Stimulated activated CD4-positive, alpha-beta T cell treated with anti-CD3 and anti-CD28 coated beads, TNF-alpha, amount 100 ng/mL, for 1 hour (primary cell): ENCODE measurements at places on chromosomes 5 and 9.

- no peak for DNase-seq
Measured at GRCh38 chr5:169615561-169615960, 21.5 kb upstream of the DOCK2 start.

- DNase-seq, result no peak
Measured at GRCh38 chr5:31587546-31587945, 51.4 kb upstream of the PDZD2 start.

- DNase-seq, result no peak
Measured at GRCh38 chr5:122375801-122376200, 63.8 kb downstream of the SNCAIP start.

DNA sequence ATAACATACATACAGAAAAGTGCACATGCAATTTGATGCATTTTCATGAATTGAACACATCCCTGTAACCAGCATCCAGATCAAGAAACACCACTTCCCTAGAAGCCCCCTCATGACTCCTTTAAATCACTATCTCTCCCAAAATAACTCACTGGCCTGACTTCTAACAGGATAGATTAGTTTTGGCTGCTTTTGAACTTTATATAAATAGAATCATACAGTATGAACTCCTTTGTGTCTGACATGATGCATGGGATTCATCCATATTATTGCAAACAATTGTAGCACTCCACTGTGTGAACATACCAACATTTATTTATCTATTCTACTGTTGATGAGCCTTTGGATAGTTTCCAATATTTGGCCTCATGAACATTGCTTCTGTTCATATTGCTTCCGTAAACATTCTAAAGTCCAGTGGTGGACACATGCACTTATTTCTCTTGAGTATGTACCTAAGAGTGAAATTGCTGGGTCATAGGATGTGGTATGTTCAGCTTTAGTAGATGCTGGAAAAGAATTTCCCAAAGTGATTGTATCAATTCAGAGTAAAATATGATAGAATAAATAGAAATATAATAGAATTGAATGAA is 148.7 kb upstream of the GDNF start:
- no peak for DNase-seq
